Left renal pelvis (tissue), 4 donors: ENCODE measurements at places on chromosomes 6 and 20.

DNA sequence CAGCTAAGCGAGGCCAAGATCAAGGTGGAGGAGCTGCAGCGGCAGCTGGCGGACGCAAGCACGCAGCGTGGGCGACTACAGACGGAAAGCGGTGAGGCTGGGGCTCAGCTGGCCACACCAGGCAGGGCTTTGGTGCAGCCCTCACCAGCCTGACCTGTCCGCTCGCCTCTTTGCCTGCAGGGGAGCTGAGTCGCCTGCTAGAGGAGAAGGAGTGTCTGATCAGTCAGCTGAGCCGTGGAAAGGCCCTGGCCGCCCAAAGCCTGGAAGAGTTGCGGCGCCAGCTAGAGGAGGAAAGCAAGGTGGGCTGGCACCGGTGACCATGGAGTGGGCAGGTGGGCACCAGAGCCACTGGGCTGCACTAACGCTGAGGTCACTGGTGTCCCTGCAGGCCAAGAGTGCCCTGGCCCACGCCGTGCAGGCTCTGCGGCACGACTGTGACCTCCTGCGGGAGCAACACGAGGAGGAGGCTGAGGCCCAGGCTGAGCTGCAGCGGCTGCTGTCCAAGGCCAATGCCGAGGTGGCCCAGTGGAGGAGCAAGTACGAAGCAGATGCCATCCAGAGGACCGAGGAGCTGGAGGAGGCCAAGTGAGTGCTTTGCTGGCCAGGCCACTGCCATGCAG, 42.8 kb downstream of the MYH7B start:
- DNase-seq, result no peak

- DNase-seq, result no peak
Observed at GRCh38 chr6:30573113-30573512, 1.9 kb downstream of the ABCF1 start.

GRCh38 chr6:151805286-151805840, 2.1 kb upstream of the ESR1 start:
- DNase-seq, result no peak

- DNase-seq, result no peak
Observed at GRCh38 chr6:56172144-56172543, 75.2 kb downstream of the COL21A1 start.

- DNase-seq, result no peak
Observed at GRCh38 chr6:127085181-127085580, 33.3 kb upstream of the RSPO3 start.

DNA sequence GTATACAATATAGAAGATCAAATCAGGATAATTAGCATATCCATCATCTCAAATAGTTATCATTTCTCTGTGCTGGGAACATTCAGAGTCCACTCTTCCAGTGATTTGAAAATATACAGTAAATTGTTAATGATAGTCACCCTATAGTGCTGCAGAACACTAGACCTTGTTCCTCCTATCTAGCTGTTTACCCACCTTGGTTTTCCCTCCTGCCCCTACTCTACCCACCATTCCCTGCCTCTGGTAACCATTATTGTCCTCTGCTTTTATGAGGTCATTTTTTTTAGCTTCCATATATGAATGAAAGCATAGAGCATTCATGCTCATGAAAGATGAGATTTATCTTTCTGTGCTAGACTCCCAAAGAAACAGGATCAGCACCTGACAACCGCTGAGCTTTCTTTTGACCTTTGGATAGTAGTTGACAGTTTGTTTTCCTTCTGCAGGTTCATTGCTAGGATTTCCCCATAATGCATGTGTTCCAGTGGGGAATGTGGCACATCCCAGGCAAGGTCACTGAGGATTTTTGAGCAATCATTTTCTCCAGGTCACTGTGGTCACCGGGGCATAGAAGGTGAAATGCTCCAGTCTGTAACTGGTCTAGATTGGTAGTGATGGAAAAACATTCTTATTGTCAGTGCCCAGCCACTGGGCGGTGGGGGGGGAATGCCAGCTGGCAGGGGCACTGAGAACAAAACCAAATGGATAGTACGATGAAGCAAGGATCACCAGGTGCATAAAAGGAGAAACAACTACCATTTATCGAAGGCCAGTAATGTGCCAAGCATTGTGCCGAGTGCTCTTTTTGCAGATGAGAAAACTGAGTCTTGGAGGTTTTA, 33.6 kb upstream of the BCAS1 start:
- no peak for DNase-seq

- no peak for DNase-seq
Observed at GRCh38 chr6:47137073-47137472, 94.9 kb upstream of the ADGRF1 start.

DNA sequence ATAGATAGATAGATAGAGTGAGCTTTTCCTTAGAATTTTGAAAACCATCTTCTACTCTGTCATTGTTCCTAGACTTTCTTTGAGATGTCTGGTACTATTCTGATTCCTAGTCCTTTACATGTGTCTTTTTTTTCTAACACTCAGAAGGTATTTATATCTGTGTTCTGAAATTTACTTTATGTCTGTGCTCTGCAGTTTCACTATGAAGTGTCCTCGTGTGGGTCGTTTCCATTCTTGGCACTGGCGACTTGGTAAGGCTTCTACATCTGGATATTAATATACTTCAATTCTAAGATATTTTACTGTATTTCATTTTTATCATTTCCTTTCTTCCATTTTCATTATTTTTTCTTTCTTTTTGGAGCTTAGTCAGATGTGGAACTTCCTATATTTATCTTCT, 87.0 kb downstream of the FHL5 start:
- no peak for DNase-seq

GRCh38 chr20:44203161-44203560, 7.4 kb downstream of the OSER1 start:
- DNase-seq, result no peak

GRCh38 chr20:19784511-19785172, 26.6 kb downstream of the RIN2 start:
- DNase-seq, result peak; percentile 75

DNA sequence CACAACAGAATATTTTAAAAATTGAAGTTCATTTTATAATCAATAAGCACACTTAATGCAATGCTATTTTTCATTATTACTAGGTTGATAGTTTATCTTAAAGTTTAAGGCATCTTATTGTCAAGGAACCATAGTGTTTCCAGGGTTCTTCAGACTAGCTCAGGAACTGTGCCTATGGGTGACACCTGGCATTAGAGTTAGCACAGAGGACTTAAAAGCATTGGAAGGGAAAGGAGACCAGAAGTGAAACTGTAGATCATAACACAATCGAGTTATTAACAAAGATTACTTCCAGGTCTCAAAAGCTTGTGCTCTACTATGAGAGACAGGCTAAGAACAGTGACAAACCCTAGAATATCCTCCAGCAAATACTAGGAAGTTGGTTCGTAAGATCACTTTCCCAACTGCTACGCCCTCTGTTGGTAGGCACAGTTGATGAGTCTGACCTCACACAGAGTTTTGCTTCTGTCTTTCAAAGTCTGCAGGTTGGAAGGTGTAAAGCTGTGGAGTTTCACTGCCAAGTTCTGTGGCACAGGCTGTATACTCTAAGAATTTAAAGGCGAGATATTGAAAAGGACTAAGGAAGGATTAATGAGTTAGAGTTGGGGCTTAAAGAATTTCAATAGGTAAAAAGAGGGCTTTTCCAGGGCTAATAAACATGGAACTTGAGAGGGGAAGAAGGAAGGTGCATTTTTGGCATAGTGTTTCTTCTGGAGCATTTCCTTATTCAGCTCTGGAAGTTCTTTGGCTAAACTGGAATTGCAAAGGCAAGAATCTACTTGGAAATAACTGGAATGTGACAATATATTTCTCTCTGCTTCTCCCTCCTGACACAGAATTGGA, 531.3 kb upstream of the JAG1 start:
- DNase-seq, result no peak

DNA sequence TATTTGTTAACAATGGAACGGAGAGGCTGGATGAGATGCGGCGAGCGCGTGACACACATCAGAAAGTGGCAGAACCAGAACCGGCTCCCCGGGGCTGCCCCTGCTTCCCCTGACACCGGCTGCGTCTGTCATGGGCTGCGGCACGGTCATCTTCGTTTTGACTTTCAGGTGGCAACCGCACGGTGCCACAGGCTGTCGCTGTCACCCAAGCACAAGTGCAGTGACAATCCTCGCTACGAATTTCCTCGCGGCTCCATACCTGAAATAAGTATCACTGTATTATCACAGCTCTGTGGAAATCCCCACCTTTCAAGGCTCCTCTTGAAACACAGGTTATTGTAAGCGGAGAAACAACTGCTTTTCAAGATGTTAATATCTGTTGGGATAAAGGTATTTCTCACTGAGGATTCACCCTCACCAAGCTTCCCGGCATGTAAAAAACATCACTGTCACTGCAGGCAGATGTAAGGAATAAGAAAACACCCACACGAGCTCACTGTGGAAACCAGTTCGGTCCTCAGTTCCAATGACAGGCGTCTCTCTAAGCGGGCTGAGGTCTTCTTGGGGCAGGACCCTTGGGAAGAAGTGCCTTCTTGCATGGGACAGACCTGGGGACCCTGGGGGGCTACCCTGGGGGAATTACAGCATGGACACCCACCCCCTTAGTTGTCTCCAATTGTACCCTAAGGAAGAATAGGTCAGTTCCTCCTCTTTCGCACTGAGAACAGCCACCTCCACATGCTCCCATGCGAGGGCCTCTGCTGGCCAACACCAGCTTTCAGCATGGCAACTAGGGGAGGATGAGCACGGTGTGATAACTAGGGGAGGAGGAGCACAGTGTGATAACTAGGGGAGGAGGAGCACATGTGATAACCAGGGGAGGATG, 86.3 kb downstream of the DACT2 start:
- DNase-seq, result no peak

GRCh38 chr6:22726966-22727365, 157.6 kb downstream of the HDGFL1 start:
- DNase-seq, result no peak

DNA sequence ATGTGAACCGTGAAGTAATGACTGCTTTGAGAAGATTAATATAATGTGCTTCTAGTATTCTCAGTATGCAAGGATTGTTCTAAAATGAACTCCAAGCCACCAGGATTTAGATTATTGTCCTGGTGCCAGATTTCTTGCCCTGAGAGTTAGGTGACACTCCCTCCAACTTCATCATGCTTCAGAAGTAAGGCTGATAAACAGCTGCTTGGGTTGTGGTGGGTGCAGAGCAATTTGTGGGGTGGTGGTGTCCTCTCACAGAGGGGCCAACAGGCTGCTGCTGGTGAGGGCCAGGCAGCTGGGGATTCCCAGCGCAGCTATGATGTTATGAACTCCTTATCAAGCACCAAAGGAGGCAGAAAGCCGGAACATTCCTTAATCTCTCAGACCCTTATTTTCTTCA, 114.6 kb downstream of the MCHR2 start:
- no peak for DNase-seq

GRCh38 chr20:33667245-33667675, 517 bp downstream of the ACTL10 start:
- DNase-seq, result no peak

DNA sequence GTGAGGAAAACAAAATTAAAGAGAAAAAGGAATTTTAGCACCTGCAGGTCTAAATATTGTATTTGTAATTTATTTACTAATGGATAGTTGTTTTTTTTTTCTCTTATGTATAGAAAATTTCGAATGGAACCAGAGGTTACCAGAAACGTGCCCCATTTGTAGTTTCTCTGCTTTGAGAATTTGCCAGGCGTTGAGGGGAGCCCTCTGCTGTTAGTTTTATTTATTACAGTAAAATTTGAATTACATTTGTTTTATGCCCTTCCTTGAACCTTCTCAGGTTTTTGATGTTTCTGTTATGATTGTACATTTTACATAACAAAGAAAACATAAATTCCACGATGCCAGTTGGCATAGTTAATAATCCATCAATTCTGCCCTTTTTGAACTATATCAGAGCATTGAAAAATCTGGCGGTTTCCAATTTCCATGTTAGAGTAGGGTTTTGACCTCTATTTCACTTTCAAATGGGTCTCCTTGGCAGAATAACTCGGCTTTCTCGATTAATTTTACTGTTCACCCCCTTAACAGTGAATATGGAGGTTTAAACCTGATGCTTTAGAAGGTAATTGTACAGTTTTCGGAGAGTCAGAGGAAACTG, 35.1 kb upstream of the RFPL4B start:
- no peak for DNase-seq

GRCh38 chr20:6485351-6485750, 282.1 kb upstream of the BMP2 start:
- DNase-seq, result no peak

- DNase-seq, result no peak
Observed at GRCh38 chr6:127538750-127539264, 19.7 kb upstream of the MTCL3 start.

- DNase-seq, result no peak
Observed at GRCh38 chr6:89826029-89826528, 3.6 kb upstream of the CASP8AP2 start.
